ENCODE measurements at places on chromosomes 5 and 9.

GRCh38 chr9:99309141-99309939, 87.3 kb downstream of the SEC61B start:
- no peak for DNase-seq

DNA sequence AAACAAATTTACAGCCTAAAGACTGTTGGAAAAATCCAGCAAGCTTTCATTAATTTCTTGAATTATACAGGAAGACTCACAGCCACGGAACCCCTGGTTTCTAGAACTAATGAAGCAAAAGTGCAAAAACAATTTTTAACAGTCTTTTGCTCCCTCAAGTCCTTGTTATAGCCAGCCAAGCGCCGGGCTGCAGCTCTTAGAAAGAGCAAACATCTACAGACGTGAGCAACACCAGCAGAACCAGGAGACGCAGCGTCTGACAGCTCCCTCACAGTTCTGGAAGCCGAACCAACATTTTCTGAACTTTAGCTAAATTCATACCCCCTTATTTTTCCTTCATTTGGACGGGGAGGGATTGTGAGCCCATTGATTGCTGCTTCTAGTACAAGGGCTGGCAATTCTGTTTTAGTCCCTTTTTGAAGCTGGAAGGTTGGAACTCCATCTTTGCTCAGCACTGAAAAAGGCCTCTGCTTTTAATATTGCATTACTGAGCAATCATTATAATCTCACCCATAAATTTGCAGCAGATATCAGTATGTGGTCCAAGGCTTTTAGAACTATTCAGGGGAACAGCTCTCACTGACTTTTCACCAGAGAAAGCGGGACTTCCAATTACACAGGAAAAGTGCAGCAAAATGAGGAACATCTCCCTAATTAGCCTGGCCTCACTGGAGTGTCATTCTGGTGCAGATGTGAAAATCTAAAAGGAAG, 45.8 kb downstream of the AK8 start:
- DNase-seq, result no peak

DNA sequence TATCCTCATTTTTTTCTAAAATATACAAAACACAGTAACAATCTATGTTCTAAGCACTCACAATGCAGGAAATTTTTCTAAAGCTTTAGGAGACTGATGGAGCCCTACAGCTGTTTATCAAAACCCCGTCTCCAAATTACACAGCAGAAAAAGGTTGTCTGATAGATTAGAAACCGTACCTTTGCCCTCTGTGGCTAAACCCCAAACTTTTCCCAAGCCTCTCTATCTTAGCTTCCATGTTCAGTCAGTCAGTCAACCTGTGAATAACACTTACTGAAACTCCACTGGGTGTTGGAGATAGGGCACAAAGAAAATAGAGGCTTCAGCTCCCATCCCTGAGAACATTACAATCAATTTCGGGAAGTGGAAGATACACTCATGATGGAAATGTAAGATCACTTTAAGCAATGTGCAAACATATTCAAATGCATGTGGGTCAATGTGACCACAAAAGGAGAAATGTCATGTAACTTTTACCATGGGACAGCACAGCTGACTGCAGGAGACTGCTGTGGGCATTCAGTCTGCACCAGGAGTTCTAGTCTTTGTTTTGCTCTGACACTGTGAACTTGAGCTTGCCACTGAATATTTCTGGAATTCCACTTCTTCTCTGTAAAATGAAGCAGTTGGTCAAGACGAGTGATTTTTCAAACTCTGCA, 279.5 kb upstream of the PIK3R1 start:
- DNase-seq, result no peak

- DNase-seq, result no peak
Measured at GRCh38 chr5:5014586-5015235, 125.4 kb upstream of the ADAMTS16 start.

DNA sequence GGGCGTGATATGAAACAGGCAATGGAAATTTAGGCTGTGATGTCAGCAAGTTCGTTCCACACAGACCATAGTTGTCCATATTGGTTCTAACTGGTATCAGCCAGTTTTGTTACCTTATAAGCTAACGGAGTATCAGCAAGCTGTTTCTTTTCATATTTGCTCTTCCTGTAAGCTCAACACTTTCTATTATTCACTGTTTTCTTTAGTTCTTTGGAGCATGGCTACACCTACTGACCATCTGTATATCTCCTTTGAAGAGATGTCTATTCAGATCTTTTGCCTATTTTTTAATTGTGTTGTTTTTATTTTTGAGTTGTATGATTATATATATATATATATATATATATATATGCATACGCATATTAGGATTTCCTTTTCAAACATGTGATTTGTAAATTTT, 1057.2 kb upstream of the CDH10 start:
- DNase-seq, result no peak

Data from activated gamma-delta T cell treated with Interleukin-2 at 50 U/mL for 16 hours (primary cell).